ENCODE measurements at places on chromosomes 16 and 17. TPM values are rescaled to one million over a fixed set of nuclear protein-coding genes. Genes with fewer than 3 reads are reported as not detected.
A peak's percentile ranks its signal among the peaks of the same experiment; 100 is the strongest.

DNA sequence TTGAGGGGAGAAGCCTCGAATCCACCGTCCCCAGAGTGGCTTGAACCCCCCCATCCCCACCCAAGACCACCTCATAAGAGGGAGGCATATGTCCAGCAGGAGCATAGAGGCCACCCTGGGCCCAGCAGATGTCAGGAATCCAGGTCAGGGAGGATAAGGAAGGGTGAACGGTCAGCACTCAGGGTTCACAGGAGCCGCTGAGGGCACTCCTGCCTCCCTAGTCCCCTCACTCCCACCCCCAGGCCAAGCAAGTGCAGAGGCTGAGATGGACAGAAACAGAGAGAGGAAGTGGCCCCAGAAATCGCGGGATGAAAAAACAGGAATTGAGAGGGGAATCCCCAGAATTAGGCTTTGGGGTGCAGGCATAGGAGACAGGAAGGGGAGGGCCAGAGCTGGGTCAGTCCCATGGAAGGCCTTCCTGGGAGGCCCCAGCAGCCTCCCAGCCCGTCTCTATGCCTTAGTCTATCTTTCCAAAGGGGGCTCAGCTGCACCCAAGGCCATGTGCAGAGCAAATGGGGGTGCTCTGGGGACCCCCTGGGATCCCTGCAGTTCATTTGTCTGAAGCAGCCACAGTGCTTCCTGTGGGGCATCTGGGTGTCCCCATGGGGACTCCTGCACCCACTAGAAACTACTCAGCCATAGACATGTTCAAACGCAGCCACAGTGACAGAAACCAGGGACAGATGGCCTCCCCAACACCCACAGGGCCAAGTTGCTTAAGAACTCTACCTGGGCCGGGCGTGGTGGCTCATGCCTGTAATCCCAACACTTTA is 1.7 kb downstream of the CMTM3 start:
- DNase-seq, result no peak

- DNase-seq, result peak; percentile 33
Observed at GRCh38 chr16:85288869-85289660, 176.8 kb upstream of the CIBAR2 start.

DNA sequence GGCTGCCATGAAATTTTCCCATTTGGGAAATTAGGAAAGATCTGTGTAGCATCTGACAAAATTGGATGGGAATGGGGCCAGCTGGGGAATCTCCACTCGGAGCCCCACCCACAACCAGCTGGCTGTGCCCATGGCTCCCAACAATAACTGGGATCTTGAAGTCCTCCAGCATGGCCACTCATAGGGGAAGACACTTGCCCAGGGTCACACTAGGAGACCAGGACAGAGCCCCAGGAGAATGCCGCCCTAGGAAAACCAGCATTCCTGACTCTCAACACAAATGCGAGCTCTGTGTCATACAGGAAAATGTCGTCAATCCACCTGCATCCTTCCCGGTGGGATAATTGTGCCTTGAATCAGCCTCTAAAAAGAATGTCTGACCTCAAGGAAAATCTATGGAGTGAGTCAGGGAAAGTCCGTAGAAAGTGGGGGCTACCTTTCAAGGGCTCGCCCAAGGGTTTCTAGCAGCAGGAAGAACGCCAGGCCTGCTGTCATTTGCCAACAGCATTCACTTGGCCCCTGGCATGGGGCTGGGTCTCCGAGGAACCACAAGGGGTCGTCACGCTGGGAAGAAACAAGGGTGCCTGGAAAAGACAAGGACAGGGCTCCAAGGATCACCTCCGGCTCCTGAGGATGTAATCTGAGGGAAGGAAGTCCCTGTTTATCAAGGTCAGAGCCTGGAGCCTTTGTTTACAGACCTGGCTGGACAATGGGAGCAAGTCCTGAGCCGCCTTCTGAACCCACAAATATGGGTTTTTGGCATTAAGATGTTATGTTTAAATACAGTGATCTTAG is 15.9 kb downstream of the CDH5 start:
- no peak for DNase-seq

- no peak for DNase-seq
Observed at GRCh38 chr17:13395862-13396261, 205.9 kb downstream of the HS3ST3A1 start.

Gene ZSCAN10
- total RNA-seq, result not detected

GRCh38 chr17:29585080-29585751 is 4.2 kb downstream of the GIT1 start:
- DNase-seq, result peak; percentile 71

Gene GP1BA
- not detected for total RNA-seq

DNA sequence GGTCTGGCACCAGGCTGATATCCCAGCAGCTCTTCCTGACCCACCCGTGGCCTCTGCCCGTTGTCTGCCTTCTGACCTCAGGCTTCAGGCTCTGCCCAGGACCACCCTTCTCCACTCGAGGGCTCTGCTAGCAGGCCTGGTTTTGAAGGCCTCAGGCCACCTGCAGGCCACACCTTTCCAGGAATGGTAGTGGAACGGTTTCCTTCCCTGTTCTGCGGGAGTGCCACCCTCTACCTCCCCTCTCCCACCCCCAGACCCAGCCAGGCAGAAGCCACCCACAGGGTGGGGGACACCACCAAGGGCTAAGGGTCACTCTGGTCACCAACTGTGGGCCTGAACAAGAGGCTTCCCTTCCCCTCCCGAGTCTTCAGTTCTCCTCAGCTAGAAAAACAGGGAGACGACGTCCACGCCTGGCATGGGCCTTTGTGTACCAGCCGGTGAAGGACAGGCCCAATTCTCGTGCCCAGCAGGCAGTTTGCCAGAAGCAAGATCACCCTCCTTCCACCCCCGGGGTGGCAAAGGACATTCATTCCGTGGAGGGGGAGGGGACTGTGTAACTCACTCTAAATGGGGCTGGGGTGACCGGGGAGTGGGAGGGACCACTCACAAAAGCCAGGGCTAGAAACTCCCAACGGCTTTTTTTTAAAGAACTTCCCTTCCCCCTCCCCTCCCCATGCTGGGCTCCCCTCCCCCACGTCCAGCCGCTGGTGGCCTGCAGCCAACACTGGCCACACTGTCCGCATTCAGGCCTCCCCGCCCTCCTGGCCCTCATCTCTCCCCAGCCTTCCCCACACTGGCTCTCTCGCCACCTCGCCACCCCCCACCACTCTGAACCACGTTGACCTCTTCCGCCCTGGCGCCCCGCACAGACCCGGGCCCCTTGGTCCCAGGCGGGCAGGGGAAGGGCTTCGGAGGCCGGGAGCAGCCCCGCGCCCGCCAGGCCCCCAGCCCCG is 7.7 kb downstream of the CBX4 start:
- DNase-seq, result peak; percentile 86

Gene CCL18
- total RNA-seq, result 3.7 TPM

DNA sequence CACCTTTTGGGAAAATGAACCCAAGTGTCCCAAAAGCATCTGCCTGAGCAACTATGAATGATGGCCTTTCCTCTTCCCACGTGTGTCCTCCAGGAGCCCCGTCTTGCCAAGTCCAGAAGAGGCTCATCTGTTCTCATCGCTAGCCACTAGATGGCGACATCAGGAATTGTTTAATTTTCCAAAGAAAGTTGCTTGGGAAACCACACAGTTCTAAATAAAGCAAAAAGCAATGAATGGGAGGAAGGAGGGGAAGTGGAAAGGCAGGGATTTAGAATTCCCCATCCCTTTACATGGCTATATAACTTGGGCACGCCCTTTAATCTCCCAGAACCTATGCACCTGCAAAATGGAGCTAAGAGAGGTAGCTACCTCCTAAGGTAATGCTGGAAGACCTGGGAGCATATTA is 9.0 kb upstream of the CDH5 start:
- DNase-seq, result no peak

Gene PGAP6
- 32.1 TPM for total RNA-seq

Gene KRT40
- total RNA-seq, result not detected

- DNase-seq, result no peak
Observed at GRCh38 chr17:52136166-52136565, 22.3 kb downstream of the CA10 start.

DNA sequence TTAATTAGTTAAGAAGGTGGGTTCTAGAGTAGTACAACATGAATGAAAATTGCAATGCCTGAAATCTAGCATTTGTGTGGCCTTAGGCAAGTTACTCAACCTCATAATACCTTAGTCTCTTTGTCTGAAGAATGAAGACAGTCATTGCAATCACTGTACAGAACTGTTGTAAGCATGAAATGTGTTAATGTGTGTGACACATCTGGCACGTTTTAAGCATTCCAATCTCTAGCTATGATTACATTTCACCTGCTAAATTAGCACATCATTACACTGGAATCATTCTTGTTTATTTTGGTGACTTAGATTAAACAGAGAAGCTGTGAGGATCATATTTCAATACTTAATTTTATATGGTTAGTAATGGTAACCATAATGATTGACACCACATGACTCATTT is 629.7 kb upstream of the KIF2B start:
- no peak for DNase-seq

Gene GJD3
- 0.92 TPM for total RNA-seq

- no peak for DNase-seq
Observed at GRCh38 chr17:33013596-33014375, 22.1 kb downstream of the SPACA3 start.

Gene MBTPS1
- 70.2 TPM for total RNA-seq

Gene KSR1
- total RNA-seq, result 9.5 TPM

- no peak for DNase-seq
Observed at GRCh38 chr17:28399808-28400207, 6.2 kb downstream of the SLC46A1 start.

- DNase-seq, result no peak
Observed at GRCh38 chr17:82595893-82596292, 52.4 kb downstream of the WDR45B start.

- DNase-seq, result peak; percentile 92
Observed at GRCh38 chr17:43021741-43022512, at the start of gene VAT1. Gene VAT1 (minus strand): TSS chr17:43022385. CDS start chr17:43022322, 63 bp downstream.

Gene SDR42E2
- not detected for total RNA-seq

DNA sequence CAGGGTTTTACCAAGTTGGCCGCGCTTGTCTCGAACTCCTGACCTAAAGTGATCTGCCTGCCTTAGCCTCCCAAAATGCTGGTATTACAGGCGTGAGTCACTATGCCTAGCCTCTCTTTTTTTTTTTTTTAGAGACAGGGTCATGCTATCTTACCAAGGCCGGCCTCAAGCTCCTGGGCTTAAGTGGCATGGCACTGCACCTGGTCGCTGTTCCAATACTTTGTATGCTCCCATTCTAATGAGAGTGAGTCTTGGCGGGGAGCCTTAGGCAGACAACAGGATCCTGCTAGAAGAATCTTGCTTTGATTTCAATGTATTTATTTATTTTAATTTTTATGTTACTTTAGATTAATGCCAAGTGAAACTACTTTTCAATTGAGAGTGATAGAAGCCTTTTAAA is 21.9 kb downstream of the TOM1L2 start:
- no peak for DNase-seq

Gene DYNLRB2
- not detected for total RNA-seq

DNA sequence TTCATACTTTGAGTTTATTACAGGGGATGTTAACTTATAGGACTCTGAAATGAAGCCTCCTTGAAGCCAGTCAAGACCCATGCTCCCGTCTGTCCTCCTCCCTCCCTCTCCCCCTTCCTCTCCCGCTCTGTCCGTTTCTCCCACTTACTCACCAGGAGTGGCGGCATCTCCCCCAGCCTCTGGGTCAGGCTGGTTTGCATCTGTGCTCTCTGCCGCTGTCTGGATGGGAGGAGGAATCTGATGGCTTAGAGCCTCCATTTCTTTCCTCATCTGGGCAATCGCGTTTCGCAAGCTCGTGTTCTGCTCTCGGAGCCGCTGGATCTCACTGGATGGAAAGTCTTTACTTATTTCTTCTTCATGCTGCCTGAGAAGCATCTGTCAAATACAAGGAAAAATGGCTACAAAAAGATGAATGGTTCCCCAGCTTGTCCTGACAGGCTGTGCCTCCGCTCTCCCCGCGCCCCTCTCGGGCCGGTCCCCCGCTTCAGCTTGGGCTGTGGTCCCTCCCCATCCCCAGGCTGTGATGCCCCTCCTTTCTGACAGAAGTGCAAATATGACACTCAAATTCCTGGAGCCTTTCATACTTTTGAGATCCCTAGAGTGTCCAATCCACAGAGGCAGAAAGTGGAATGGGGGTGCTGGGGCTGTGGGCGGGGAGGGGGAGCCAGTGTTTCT is 40.0 kb downstream of the CCDC57 start:
- DNase-seq, result no peak

Gene UNC13D
- 10.7 TPM for total RNA-seq

DNA sequence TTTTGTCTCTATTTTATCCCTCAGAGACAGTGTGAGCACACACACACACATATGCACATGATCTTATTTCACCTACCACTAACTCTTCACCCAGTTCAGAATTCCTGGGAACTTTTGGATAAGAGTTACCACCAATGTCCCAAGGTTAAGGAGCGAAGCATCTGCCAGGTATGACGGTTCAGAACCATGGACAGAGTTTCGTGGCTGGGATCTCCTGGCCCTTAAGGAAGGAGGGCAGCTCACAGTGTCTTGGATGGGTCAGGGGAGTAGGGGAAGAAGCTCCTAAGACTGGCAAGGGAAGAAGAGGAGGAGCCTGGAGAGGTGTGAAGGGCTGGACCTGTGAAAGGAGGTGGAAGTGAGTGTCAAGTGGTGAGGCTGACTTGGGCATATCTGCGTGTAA is 23.0 kb upstream of the TMEM132E start:
- no peak for DNase-seq

DNA sequence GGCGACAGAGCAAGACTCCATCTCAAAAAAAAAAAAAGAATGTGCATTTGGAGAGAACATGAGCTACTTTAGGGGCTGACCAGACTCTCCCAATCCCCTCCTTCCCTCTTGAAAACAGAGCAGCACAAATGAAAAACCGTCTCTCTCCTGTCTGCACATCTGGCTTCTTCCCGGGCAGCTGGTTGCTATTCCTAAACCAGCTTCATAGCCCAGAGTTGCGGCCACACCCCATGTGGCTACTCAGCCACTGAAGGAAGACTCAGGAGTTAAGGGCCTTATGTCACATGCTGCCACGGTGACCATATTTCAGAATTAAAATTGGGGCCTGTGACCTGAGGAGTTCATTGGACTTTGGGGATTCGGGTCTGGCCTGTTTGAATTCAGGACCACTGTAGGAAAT is 48.3 kb downstream of the KATNIP start:
- DNase-seq, result no peak

Gene GCGR
- total RNA-seq, result not detected

GRCh38 chr17:50426814-50427787 is 1.1 kb downstream of the ACSF2 start:
- no peak for DNase-seq

DNA sequence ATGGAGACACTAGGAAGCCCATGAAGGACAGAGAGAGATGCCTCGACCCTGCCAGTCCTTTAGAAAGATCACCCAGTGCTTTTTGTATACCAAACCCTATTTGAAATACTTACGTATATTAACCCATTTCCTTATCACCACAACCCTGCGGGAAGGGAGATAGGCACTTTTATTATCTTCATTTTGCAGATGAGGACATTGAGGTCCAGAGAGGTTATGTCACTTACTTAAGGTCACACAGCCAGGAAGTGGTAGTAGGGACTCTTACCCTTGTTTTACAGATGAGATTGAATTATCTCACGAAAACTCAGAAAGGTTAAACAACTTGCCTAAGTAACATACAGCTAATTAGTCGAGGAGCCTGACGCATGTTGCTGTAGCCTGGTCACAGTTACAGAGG is 38.2 kb downstream of the IL4R start:
- DNase-seq, result no peak

Gene CDC6
- total RNA-seq, result 1.9 TPM

All from Right ventricle myocardium inferior (tissue), 1 donor.